ENCODE measurements at places on chromosomes 1 and 21.

- no peak for DNase-seq
These were observed 344.1 kb upstream of the VAMP3 start for GRCh38 chr1:7426780-7427604.

DNA sequence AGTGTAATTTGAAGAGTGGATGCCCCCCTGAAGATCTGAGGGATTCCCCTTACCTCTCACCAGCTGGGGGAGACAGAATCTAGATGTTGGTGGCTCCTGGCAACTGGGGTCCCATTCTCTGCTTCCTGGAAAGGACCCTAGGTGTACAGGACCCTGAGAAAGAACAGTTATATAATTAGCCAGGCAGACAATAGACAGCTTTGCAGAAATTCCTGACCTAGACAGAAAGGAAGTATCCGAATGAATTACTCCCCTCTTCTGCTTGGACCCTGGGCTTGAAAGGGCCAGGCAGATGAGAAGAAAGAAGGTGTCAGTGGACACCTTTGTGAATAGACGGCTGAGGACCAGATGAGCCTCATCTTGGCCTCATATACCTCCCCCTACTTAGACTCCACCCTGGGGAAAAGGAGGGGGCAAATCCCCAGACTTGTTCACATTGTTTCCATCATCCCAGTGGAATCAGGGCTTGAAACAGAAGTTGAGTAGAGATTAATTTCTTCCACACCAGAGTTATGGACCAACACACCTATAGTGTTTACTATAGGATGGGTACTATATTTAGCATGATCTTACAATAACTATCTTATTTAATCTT, 1.8 kb upstream of the IQGAP3 start:
- DNase-seq, result no peak

- DNase-seq, result no peak
These were observed 1557.9 kb downstream of the PLA2G4A start for GRCh38 chr1:188386666-188387065.

DNA sequence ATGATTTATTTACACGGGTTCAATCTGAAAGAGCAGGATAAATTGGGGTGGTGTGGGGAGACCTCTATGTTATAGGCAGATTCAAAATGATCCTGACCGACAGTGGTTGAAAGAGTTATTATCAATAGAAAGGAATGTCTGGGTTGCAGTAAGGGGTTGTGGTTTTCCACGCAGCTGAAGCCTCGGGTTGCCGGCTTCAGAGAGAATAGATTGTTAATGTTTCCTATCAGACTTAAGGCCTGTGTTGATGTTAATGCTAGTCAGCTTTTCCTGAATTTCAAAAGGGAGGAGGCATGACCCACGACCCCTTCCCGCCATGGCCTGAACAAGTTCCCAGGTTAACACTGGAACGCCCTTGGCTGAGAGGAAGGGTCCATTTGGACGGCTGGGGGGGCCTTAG, 2.2 kb upstream of the UBE2J2 start:
- no peak for DNase-seq

- no peak for DNase-seq
These were observed 14.0 kb downstream of the DNALI1 start for GRCh38 chr1:37570528-37571334.

GRCh38 chr1:2525572-2525919, 850 bp downstream of the PANK4 start:
- no peak for DNase-seq

DNA sequence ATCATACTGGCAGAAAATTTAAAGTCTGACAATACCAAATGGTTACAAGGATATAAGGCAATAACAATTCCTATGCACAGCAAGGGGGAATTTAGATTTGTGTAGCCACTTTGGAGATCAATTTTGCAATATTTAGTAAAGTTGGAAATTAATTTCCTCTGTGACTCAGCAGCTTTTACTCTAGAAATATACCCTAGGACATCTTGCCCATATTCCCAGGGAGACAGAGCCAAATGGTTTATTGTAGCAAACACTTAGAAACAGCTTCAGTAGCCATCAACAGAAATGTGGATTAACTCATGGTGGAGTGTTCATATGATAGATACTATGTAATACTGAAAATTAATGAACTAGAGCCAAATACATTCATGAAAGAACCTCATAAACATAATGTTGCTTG, 104.6 kb downstream of the BACH1 start:
- DNase-seq, result no peak

DNA sequence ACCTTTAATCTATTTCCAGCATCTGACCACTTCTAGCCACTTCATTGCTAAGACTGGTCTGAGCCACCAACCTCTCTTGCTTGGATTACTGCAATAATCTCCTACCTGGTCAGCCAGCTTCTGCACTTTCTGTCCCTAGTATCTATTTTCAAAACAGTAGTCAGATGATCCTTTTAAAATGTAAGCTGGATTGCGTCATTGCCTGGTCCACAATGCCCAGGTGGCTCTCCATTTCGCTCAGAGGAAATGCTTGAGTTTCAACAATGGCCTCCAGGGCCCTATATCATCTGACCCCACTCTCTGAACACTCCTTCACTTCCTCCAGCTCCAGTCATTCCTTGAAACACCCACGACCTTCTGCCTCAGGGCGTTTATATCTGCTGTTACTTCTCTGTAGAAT, 2.3 kb downstream of the FYB2 start:
- no peak for DNase-seq

DNA sequence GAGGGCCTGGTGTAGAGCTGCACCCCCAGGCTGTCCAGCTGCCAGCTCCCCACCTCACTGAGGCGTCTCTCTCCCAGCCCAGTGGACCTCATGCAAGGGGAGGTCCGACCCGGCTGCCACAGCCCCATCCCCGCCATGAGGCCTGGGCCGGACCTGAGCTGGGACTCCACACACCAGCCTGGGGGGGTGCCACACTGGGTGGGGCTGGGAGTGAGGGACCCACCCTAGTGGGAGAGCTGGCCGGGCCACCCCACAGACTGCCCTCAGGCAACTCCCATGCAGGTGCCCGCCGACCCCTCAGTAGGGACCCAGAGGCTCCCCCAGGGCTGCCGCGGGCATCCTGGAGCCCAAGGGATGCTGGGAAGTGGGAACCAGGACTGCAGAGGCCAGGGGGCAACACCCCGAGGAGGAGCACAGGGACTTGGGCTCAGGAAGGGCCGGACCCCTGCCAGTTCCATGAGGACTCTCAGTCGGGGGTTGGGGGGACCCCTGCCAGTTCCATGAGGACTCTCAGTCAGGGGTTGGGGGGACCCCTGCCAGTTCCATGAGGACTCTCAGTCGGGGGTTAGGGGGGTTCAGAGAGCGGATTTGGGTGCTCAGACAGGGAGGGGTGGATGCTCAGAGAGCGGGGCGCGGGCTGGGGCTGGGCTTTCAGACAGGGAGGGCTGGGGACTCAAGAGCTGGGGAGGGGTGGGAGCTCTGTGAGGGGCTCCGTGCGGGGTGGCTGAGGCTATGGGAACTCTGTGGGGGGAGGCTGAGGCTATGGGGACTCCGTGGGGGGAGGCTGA, 1.2 kb upstream of the RNF223 start:
- DNase-seq, result no peak

DNA sequence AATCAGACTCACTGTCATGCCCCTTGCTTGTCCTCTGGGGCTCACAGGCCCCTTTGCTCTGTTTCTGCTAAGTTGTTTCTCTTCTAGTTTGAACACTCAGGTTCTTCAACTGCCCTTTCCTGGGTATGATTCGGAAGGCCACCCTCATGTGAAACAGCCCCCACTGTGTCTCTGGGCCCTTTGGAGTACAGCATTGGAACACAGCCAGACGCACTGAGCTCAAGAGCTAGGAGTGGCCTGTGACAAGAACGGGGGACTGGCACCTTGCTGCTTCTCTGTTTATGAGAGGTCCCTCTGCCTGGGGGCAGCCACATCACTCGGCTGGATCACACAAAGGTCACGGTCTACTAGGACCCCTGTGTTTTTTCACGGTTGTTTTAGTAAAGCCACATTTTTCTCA, 114.4 kb upstream of the ZC3H12A start:
- DNase-seq, result no peak

GRCh38 chr1:214438075-214438474, 113.3 kb downstream of the PTPN14 start:
- no peak for DNase-seq

DNA sequence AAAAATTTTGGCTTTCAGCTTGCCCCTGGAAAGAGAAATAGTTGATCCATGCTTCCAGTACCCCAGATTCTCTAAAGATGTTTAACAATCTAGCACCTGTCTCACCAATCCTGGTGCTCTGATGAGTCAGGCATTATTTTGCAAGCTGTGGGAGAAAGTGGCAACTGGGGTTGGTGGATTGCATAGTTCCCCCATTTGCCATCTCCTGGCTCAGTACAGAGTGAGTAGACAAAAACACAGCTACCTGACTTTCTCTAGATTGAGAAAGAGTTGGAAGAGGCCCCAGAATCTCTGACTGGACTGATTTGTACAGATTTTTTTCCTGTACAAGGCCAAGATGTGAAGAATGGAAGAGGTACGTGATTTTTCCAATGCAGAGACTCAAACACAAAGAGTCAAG, 75.1 kb upstream of the NEGR1 start:
- no peak for DNase-seq

GRCh38 chr1:244063498-244063897, 12.4 kb downstream of the ZBTB18 start:
- DNase-seq, result peak; percentile 84

DNA sequence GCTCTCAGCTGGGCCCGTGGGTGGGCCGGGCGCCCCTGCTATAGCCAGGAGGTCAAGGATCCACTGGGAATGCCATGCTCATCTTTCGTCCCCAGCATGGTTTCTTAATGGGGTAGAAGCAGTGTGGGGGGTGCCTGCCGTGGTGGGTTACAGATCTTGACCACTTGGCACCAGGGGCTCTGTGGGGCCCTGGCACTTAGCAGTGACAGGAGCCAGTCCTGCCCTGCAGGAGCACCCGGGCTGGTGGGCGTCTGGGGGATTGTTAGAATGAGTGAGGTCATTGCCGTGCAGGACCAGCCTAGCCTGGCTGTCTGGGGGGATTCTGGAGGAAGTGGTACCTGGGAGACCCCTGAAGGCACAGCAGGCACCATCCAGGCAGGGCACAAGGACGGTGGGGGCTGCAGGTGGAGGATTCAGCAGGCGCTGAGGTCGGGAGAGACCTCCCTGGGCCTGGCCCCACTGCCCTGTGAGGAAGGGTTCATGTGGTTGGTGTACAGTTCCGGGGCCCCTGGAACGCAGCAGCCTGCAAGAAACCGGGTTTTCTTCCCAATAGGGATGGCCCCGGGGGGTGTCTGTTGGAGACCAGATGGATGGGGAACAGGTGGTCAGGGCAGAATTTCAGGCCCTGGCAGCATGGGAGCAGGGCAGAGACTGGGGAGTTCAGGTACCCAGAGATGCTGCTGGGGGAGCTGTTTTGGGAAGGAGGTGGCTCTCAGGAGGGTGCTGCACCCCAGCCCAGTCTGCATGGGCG, 4.8 kb downstream of the AIRE start:
- DNase-seq, result no peak

DNA sequence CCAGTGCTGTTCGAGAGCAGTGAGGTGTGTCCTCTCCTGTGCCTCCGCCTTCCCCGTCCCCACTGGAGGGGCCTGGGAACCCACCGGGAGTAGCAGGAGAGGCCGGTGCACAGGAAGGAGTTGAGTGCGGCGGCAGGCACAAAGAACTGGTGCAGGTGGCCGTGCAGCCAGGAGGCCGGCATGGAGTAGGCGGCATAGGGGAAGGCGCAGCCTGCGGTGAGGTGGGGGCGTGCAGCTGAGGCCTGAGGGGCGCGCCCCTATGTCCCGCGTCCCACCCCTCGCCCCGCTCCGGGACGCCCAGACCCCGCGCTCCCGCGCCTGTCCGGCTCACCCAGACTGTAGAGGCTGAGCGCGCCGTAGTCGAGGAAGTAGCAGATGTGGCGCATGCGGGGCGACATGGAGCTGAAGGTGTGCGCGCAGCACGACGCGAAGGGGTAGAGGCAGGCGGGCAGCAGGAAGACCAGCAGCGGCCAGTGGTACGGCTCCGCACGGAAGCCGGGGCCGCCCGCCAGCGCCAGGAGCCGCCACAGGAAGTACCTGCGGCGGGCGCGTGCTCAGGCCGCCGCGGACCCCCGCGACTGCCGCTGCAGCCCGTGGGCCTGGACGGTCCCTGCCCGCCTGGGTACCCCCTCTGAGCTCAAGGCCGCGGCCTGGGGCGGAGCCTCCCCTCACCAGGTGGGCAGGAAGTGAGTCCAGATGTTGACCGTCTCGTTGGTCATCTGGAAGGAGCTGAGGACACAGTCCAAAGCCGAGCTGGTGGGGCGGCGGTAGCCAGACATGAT, 2.2 kb downstream of the PAQR6 start:
- no peak for DNase-seq

DNA sequence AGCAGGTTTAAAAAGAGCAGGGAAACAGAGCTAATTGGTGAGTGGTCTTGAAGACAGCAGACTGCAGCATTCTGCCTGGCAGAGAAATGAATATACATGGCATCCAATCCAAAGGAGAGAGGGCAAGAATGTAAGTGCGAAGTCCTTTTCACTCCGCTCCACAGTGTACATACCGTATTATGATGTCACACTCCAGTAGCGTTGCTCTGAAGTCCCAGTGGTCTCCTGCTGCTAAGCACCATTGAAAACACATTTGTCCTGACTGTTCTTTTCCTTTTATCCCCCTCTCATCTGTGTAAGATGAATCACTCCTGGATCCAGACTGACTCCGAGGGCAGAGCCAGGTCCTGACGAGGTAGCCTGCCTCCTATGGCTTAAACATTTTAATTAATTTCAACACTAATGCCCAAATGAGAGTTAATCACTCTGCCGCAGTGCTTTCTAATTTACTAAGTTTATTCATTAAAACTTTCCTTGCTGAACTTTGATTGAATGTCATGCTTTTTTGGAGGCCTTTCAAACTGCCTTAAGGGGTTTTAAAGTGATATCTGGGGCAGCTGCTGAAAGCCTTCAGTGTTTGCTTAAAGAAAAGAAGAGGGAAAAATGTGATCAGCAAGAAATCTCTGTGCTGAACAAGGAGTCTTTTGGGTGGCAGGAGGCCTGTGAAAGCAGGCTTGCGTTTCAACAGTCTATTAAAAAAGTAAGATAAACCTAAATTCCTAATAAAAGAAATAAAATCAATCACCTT, 227.2 kb downstream of the ATG4C start:
- DNase-seq, result no peak

DNA sequence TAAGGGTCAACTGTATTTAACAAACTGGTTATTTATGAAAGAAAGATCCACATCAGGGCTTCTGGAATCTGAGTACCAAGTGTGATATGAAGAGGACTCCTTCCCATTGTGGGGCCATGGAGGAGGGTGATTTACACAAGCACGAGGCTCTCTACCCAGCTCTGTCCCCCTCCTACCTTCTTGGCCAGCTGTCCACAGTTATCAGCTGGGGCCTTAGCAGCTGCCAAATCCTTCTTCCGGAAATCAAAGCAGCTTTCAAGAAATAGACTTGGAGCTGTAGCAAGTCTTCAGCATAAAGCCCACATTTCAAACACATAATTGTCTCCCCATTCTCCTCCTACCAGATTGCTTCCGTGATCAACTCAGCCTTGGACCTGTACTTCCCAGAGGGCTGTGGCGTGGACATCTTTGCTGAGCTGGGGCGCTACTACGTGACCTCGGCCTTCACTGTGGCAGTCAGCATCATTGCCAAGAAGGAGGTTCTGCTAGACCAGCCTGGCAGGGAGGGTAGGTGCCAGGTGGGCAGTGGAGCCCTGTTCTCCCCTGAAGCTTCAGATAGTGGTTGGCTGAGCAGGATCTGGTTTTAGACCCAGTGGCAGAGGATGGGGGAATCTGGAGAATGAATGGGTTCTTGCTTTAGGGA, 15.5 kb downstream of the AZIN2 start:
- no peak for DNase-seq

Data from cerebellar nuclear complex (tissue), 1 donor.